IPS-NIHi11 (cell line): ENCODE measurements at places on chromosomes 16 and 17.

DNA sequence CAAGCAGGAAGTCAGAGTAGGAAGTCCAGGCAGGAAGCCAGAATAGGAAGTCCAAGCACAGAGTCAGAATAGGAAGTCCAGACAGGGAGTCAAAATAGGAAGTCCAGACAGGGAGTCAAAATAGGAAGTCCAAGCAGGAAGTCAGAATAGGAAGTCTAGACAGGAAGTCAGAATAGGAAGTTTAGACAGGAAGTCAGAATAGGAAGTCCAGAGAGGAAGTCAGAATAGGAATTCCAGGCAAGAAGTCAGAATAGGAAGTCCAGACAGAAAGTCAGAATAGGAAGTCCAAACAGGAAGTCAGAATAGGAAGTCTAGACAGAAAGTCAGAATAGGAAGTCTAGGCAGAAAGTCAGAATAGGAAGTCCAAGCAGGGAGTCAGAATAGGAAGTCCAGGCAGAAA is 105.3 kb upstream of the C16orf82 start:
- DNase-seq, result no peak

GRCh38 chr16:71852158-71852557 is 6.4 kb downstream of the ATXN1L start:
- no peak for DNase-seq

GRCh38 chr17:80758481-80759376 is 214.1 kb downstream of the RPTOR start:
- no peak for DNase-seq

- DNase-seq, result no peak
Measured at GRCh38 chr16:30982548-30983288, 2.3 kb upstream of the HSD3B7 start.

DNA sequence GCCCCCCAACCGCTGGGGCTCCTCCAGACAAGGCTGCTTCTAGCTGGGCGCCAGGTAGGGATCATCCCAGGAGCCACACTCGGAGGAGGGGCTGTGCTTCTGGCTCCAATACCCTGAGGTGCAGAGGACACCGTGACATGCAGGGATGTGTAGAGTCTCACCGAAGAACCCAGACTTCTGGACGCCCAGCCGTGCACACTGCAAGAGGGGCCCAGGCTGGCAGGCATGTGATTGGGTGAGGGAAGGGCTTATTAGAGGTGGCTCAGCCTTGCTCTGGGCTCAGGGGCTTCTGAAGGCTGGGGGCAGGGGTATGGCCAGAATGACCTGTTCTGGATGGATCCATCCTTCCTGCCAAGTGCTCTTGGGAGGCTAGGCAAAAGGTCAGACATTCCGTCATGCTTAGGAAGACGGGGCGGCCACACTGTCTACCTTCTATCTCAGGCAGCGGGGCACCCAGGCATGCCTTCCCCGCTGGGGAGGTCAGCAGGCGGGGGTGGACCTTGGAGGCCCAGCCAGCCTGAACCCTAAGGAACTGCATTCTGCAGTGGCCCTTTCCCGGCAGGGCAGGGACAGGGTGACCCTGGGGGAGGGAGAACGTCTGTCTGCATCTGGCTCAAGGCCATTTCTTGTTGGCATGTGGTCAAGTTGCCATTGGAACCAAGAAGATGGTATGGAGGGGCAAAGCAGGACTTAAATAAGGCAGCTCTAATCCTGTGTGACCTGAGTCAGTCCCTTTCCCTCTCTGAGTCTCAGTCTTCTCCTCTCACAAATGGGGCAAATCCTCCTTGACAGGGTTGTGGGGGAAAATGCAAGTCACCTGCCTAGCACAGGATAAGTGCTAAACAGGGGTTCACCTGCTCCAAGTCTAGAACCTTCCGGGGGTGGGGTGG is 5.8 kb upstream of the ADGRG1 start:
- DNase-seq, result no peak

DNA sequence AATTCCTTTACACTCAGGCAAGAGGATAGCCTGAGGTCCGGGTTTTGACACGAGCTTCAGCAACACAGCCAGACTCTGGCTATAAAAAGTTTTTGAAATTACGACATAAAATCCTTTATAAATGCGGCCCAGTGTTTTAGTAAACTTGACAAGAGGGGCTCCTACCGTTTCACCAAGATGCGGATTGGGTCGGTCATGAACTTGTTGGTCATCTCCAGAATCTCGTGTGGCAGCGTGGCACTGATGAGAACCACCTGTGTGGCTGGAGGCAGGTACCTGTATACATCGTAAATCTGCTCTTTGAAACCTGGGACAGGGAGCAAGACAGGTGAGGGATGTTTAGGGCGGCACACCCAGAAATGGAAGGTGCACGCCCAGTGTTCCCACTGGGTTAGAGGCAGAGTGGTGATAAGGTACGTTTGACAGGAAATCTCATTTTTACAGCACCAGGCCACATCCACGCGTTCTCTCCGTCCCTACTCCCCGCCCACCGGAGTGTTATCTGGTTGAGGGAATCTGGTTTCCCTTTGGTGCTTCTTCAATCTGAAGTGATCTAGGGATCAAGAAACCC is 8.0 kb downstream of the EIF4A3 start:
- DNase-seq, result no peak

DNA sequence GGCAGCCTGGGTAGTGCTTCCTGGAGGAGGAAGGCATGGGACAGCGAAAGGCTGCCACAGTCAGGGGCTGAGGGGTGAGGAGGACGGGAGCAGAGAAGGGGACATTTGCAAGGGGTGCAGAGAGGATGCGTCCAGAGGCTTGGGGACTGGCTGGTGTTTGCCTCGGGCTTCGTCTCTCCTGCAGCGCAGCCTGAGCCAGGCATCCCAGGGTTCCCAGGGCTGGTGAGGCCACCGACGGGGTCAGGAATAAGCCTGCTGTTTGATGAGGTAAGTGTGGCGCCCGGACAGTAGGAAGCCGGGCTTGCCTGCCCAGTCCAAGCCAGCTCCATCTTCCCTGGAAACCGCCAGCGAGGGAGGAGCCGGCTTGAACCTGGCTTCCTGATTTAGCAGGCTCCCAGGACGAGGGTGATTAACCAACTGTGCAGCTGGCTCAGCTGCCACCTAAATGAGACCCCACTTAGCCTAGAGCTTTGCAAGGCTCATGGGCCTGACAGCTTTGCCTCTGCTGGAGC is 47.8 kb downstream of the PITPNM3 start:
- DNase-seq, result no peak

GRCh38 chr17:56009795-56010651 is 143.3 kb upstream of the ANKFN1 start:
- peak; percentile 17 for DNase-seq

- DNase-seq, result peak; percentile 63
Measured at GRCh38 chr16:85206472-85207356, 94.4 kb upstream of the CIBAR2 start.

DNA sequence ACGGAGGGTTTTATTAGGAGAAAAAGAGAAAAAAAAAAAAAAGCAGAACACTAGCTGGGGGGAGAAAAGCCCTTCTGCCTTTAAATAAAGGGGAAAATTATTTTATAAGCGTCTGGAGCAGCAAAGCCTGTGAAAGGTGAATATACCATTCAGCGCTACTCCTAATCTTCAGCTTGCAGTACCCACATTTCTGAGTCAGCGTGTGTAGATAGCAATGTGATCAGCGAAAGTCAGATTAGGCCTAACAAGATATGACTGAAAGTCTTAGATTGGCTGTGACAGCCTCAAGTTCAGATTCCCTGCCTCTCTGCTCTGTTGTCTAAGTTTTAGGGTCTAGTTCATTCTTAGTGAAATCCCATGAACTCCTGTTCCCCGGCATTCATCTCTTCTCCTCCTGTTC is 279.5 kb downstream of the TMEM114 start:
- DNase-seq, result no peak

GRCh38 chr17:72843591-72843990 is 248.9 kb downstream of the SLC39A11 start:
- DNase-seq, result no peak

GRCh38 chr17:72518159-72518732 is 397.4 kb downstream of the SOX9 start:
- DNase-seq, result no peak

DNA sequence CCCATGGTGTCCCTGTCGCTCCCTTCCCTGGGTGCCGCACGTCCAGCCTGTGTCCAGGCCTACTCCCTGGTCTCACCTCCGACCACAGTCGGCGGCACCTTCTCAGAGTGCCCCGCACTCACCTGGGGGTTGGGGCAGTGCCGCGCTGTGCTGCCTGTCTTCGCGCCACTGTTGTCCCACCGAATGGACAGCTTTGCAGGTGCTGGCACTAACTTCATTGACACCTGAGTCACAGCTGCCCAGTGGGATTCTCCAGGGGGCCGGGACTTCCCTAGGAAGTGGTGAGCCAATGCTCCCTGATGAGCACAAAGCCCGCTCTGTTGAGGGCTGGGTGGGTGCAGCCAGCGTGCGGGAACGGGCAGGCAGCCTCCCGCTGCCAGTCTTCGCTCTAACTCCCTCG is 24.3 kb upstream of the DBNDD1 start:
- no peak for DNase-seq

DNA sequence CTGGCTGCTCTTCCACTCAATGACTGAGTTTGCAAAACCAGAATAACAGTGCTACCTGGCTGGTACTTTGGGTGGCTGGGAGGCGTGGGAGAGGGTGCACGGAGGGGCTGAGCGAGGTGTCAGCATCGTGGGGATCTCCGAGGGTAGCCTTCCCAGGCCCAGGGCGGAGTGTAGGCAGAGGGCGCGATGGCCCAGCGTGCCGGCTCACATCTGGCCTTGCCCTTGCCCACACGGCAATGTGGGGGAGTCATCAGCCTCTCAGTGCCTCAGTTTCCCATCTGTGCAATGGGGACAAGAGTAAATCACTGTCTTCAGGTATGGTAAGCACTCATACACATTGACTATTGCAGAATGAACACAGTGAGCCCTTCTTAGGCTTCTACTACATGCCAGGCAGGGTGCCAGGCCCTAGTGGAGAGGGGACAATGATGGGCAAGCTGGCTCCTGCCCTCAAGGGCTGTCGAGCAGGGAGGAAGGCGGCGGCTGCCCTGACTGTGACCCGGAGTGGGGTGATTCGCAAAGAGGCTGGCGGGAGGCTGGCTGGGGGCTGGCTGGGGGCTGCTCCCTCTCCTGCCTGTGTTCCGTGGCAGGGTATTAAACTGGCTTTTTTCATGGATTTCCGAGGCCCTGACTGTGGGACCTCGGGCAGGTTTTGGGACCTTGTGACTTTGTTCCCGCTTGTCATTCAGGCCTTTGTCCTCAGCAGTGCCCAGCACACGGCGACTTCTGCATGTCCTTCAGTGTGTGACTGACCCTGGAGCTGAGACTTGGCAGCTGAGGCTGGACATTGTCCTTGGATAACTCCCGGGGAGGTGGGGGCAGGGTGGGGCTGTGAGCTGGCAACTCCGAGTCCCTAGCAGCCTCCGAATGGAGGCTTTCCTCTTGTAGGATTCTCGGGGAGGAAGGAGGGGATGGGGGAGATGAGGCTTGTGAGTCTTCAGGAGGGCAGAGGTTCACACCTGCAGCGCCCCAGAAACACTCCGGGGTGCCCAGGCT is 243.1 kb downstream of the SEC14L1 start:
- DNase-seq, result no peak

DNA sequence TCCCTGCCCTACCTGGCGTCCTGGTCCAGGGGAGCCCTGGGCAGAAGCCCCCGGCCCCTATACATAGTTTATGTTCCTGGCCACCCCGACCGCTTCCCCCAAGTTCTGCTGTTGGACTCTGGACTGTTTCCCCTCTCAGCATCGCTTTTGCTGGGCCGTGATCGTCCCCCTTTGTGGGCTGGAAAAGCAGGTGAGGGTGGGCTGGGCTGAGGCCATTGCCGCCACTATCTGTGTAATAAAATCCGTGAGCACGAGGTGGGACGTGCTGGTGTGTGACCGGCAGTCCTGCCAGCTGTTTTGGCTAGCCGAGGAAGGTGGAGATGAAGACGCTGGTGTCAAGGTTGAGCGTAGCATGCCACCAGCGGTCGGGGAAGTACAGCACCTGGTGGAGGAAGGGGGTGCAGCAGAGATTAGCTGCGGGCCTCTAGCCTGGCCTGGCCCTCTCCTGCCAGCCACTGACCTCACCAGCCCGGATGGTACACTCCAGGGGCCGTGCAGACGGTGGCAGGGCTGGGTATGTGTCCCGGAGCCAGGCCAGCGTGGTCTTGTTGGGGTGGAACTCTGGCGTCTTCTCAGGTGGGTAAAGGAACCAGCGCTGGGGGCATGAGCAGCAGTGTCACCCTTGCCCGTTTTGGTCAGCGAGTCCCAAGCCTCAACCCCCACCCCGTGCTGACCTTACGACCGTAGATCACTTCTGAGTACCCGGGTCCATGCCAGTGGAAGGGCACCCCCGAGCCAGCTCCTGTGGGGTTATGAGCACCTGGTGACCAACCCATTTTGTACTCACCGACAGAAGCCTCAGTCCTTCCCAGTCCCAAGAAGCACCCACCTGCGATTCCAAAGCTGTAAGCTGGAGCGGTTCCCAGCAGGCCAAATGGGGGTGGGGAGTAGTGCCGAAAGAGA is 1.4 kb downstream of the JMJD8 start:
- DNase-seq, result no peak

DNA sequence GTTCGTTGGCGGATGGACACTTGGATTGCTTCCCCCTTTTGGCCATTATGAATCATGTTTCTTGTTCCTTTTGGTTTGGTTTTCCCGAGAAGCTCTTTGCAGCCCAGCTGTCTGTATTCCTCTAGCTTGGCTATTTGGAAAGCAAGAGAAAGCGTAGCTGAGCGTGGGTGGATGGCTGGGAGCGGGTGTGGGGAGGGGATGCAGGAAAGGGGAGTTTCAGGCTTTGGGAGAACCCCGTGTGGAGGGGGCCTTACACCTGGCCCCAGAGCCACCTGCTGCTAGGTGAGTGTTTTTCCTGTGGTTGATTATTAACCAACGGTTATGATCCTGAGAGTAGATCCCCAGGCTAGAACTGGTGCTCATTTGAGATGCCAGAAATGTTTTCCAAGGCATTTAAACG is 103.7 kb downstream of the RAP1GAP2 start:
- no peak for DNase-seq

- DNase-seq, result no peak
Measured at GRCh38 chr17:36869441-36869840, 67.8 kb upstream of the LHX1 start.

GRCh38 chr16:1992704-1993317 is 3.0 kb downstream of the SYNGR3 start:
- DNase-seq, result peak; percentile 85

- no peak for DNase-seq
Measured at GRCh38 chr17:82619641-82620040, 28.6 kb downstream of the WDR45B start.

GRCh38 chr16:51450909-51451308 is 299.8 kb upstream of the SALL1 start:
- no peak for DNase-seq

DNA sequence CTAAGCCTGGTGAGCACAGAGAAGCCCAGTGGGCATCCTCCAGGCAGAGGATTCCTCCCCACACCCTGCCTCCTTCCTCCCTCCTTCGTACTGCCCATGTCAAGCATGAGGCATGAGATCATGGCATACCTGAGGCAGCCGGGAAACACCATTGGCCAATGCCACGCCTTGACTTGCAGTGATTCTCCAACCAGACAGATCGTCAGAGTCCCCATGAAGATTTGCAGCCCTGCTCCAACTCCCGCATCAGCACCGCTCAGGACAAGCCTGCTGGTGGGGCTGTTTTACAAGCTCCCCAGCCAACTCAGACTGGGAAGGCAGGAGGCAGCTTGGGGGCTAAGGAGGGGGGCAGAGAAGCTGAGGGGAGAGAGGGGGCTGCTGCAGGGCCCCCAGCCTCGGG is 2.9 kb upstream of the KRT16 start:
- DNase-seq, result peak; percentile 63
